ENCODE measurements at places on chromosomes 1 and 21.

DNA sequence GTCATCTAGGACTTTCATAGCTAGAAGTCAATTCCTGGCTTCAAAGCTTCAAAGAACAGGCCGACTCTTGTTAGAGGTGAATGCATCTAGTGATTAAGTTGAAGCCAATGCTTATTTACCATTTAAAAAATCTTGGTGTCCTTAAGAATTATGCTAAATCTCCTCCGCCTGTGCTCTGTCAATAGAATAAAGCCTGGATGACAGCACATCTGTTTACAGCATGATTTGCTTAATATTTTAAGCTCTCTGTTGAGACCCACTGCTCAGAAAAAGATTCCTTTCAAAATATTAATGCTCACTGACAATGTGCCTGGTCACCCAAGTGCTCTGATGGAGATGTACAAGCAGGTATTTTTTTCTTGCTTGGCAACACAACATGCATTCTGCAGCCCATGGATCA, 649.1 kb upstream of the USP24 start:
- no peaks in the 10 kb centered on the region for H3K36me3 ChIP-seq
- H3K27me3 ChIP-seq = no peaks in the 10 kb centered on the region
- DNase-seq = no peak
- H3K4me1 ChIP-seq = peaks cover 14% of the 10 kb centered on the region
- H3K27ac ChIP-seq = no peak overlapping the region

- H3K27me3 ChIP-seq = no peaks in the 10 kb centered on the region
- H3K27ac ChIP-seq = peak overlapping the region; percentile 95
- peak overlapping the region; percentile 94 for H3K4me3 ChIP-seq
- H3K4me1 ChIP-seq = peaks cover 53% of the 10 kb centered on the region
- H3K36me3 ChIP-seq = peaks cover 26% of the 10 kb centered on the region
Measured at GRCh38 chr1:23980728-23981070, 572 bp upstream of the SRSF10 start.

GRCh38 chr1:66493731-66494130, 40.2 kb upstream of the SGIP1 start:
- peak overlapping the region; percentile 88 for H3K27ac ChIP-seq
- H3K36me3 ChIP-seq = peaks cover 6% of the 10 kb centered on the region
- DNase-seq = peak; percentile 31
- no peaks in the 10 kb centered on the region for H3K27me3 ChIP-seq

- H3K36me3 ChIP-seq = no peaks in the 10 kb centered on the region
- H3K4me3 ChIP-seq = no peak overlapping the region
- DNase-seq = no peak
- H3K27ac ChIP-seq = no peak overlapping the region
Measured at GRCh38 chr1:24311741-24312140, 7.4 kb upstream of the GRHL3 start.

DNA sequence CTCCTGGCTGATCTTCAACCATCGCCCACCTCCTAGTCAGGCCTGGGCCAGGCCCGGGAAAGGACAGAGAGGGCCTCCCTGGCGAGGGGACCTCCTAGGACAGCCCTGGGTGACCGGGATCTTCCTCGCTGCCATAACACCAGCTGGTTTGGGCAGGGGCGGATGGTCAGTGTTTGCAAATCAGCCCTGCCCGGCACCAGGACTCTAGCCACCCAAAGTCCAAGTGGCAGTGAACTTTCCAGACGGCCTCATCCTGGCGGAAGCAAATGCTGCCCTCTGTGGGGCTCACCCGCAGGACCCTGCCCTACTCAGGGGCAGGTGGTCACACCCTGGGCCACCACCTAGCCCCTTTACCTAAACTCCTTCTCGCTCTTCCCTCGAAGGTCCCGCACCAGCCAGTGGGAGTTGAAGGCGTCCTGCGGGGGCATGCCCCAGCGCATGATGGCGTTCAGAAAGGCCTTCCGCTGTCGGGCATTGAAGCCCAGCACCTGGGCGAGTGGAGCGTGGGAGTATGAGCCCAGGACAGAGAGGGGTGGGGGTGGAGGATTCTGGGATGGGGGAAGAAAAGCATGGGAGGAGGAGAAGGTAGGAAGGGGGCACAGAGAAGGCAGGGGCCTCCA, 55.3 kb downstream of the CHD5 start:
- no peak for DNase-seq
- H3K27ac ChIP-seq = no peak overlapping the region
- no peaks in the 10 kb centered on the region for H3K4me1 ChIP-seq
- H3K27me3 ChIP-seq = peaks cover 15% of the 10 kb centered on the region
- no peak overlapping the region for H3K4me3 ChIP-seq
